Kidney capillary endothelial cell (primary cell): ENCODE measurements at places on chromosomes 6 and 20.

GRCh38 chr6:11665604-11666326 is 112.8 kb downstream of the ADTRP start:
- DNase-seq: no peak

DNA sequence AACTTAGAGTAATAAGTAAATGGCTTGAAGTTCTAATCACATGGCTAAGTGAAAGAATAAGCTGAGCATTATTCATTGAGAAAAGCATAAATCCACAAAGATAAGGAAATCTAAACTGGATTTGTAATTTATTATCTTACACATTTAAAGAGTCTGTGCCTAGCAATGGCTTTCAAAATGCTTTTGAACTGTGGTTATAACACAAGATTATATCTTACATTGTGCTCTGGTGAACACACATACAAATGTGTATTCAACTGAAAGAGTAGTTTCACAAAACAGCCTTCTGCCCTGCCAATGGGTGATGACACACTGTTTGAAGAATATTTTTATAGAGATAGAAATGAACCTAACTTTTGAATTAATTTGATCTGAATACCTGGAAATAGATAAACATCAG is 83.3 kb downstream of the AFDN start:
- DNase-seq: no peak

DNA sequence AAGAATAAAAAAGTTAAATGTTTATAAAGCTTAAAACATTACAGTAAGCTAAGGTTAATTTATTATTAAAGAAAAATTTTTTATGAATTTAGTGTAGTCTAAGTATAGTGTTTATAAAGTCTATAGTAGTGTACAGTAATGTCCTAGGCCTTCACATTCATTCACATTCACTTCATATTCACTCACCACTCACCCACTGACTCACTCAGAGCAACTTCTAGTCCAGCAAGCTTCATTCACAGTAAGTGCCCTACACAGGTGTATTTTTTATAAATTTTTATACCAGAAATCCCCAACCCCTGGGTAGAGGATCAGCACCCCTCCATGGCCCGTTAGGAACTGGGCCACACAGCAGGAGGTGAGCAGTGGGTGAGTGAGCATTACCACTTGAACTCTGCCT is 24.3 kb upstream of the ADGRF1 start:
- DNase-seq: no peak

GRCh38 chr6:53426667-53427270 is 78.0 kb upstream of the ELOVL5 start:
- no peak for DNase-seq

GRCh38 chr20:25067102-25067987 is 9.4 kb upstream of the ACSS1 start:
- no peak for DNase-seq

DNA sequence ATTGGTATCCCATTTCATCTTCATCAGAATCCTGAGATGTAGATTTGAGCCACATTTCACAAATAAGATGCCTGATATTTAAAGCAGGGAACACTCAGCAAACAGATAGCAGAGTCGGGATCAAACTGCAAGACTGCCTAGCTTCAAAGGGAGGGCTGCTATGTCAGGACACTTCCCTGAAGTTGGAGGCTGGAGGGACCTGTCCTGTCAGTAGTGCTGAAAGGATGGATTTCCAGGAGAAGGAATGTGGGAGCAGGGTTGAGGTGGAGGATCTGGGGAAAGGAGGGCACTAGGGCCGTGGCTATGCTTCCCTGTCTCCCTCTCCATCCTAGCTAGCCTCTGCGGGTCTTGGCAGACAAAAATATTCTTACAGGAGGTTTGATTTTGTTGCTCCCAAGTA is 32.2 kb downstream of the COX4I2 start:
- no peak for DNase-seq
